SK-N-DZ (cell line): ENCODE measurements at places on chromosomes 4 and X.

DNA sequence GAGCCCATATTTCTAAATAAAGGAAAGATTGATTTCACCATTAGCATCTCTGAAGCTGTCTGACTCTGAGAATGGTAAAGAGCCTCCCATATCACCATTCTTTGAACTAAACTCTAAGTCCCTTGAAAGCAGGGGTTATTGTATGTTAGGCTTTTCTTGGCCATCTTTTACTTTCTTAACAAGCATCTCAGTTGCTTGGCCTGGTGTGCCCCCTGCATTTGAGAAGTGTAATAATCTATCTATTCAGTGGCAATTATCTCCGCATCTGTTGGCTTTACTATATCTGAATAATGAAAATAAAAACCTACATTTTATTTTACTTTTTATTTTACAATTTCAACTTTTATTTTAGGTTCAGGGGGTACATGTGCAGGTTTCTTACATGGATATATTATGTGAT lies 128.3 kb upstream of the ARMCX2 start:
- DNase-seq: no peak

GRCh38 chr4:107468812-107469211 lies 251.2 kb downstream of the PAPSS1 start:
- DNase-seq: no peak

GRCh38 chr4:162458051-162458450 lies 294.3 kb upstream of the FSTL5 start:
- DNase-seq: no peak

DNA sequence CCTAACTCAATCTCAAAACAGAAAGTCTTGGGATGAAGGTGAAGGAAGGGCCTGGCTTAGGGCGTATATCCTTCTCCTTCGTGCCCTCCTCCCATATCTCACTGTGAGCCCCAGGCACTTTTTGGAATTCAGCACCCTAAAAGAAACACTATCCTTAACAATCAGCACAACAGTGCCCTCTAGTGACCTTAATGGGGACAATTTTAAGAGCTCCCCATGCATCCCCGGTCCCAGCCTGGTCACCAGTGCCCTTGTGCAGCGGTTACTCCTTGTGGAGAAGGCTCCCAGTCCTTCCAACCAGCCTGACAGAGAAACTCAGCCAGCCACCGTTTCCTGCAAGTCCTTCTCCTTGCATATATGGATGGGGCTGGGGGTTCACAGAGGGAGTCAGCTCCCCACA lies 4.2 kb downstream of the PAK3 start:
- peak; percentile 42 for DNase-seq

- no peak for DNase-seq
These were observed 56.6 kb downstream of the AMELX start for GRCh38 chrX:11349661-11350337.

- DNase-seq: no peak
These were observed 343.5 kb upstream of the SFRP2 start for GRCh38 chr4:154132406-154132805.

DNA sequence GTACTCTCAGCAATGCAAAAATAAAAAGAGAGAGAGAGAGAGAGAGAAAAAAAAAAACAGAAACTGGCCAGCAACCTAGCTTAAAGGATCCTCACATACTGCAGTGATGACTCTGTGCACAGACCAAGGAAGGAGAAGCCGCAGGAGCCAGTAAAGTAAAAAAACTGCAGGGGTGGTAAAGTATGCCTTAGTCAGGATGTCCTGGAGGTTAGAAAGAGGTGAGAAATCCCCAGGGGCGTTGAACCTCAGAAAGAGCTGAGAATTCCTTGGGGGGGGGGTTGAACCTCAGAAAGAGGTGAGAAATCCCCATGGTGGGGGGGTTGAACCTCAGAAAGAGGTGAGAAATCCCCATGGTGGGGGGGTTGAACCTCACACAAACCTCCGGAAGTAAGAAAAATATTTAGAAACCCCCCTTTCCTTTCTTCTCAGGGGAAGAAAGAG lies 48.0 kb downstream of the MAGEA9 start:
- DNase-seq: no peak

DNA sequence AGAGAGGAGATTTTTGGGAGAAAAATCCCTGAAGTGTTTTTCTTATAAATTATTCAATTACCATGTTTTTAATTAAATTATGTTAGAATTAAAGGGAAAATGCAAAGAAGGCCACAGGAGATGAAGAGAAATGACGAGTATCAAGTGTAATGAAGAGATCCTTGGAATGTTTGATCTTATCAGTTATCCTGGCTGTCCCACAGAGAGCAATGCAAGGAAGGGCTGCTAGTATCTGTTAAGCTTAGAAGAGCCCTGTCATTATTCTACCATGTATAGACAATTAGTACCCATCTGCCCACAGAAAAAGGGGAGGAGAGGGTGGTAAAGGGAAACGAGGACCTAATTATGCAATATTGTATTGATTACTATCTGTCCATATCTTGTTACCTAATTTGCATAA lies 257.1 kb downstream of the BANK1 start:
- DNase-seq: no peak
